ENCODE measurements at places on chromosomes 13 and 19.

- no peak for DNase-seq
Measured at GRCh38 chr19:46453661-46454060, 17.7 kb downstream of the PNMA8A start.

DNA sequence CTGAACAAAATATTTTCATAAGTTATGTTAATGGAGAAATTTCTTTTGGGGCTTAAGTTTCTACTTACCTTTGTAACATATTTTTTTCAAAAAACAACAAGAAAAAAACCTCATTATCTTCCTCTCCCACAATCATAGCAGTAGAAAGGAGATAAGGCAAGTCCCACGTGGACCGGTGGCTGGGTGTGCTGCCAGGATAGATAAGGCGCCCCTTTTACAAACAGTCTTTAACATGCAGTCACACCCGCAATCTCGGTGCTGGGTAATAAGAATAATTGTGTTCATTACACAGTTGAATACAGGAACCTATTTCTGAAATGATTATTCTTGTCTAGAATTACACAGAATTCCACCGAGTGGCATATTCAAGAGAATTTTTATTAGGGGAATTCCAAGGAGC, 1202.3 kb downstream of the UQCRFS1 start:
- DNase-seq, result no peak

GRCh38 chr13:76879883-76880270, 6.3 kb downstream of the KCTD12 start:
- DNase-seq, result no peak

DNA sequence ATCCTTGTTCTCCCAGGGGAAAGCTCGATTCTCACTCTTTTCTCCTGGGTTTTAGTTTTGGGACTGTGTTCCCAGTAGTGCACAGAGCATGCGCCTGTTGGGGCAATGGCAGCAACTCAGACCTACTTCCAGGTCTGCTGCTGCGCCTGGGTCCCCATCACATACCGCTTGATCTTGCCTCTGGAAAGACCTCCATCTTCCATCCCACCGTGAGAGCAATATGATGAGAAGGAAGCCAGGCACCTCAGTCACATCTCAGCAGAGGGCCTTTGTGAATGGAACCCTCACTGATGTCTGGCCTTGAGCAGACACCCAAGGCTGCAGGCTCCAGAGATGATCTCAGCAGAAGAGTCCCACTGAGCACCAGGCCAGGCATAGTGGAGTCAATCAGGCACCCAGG, 176.8 kb upstream of the ZNF507 start:
- DNase-seq, result no peak
